Activated naive CD4-positive, alpha-beta T cell treated with anti-CD3 and anti-CD28 coated beads, Interleukin-2, amount 50 U/mL, for 16 hours (primary cell): ENCODE measurements at places on chromosomes 3 and 15.

DNA sequence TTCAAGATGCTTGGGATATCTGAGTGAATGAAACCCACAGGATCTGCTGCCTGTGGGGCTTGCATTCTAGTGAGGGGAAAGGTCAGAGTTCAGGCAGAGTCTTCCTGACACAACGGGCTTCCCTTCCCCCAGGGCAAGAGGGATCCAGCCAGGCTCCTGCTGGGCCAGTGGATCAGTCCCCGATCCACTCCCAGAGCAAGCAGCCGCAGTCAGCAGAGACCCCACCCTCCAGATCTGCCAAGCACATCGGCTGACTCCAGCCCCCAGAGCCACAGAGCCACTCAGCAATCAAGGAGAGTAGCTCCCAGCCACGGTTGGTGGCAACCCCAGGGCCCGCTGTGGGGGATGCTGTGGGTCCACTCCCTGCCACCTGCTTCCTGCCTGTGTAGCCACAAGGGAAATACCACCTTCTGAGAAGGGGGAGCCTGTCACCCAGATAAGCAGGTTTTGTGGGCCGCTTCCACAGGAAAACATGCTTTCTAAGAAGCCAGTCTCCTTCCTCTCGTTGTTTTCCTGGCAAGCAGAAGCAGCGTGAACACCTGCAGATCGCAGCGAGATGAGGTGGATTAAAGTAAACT lies 44.9 kb downstream of the CPN2 start:
- DNase-seq = no peak

DNA sequence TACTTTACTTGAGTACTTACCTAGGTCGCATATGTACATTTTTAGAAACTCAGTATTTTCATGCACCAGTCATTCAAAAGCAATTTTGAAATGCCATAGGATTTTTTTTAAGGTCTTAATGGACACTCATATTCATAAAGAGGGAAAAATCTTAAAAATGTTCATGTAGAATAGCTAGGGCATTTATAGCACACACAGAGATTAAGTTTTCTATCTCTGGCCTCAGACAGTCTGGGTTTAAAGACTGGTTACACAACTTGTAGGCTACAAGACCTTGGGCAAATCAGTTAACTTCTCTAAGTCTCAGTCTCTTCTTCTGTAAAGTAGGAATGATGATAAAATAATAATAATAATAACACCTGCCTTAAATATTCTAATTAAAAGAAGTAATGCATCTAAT lies 48.5 kb upstream of the UBP1 start:
- DNase-seq = no peak

GRCh38 chr15:96412045-96412905 lies 81.8 kb downstream of the NR2F2 start:
- DNase-seq = no peak

- no peak for DNase-seq
Measured at GRCh38 chr3:49593041-49593440, 38.8 kb downstream of the BSN start.

GRCh38 chr3:149198611-149199010 lies 23.0 kb downstream of the CP start:
- DNase-seq = no peak

DNA sequence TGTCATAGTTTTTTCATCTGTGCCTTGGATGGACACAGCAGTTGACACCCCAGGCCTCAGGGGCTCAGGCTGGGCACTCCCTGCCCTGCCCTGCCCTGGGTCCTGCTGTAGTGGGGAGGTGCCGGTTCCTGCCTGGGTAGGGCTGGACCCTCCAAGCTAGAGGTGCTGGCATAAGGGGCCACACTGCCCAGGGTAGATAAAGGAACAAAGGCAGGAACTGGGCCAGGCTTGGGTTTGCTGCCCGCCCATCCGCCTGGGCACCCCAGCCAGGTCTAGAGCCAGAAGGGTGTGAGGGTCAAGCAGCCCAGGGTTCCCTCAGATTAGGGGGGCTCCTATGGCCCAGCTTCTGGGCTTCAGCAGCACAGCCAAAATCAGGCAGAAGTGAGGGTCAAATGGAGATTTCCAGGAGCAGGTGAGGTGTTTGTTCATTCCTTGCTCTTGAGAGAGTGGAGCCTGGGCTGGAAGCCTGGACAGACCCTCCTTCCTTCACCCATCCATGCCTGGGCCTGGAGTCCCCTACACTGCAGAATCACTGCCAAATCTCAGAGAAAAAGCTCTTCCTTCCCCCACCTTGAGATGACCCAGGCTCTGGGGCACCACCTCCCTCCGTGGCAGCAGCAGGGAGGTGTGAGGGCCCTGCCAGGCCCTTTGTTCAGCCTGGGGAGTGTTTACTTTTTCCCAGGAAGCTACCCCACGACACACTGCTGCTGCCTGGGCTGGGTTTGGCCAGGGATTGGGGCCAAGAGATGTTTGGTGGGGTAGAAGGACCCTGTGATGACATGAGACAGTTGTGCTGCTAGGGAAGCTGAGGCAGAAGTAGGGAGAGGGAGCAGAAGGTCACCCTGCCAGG lies 7.1 kb downstream of the SEMA3F start:
- DNase-seq = no peak

DNA sequence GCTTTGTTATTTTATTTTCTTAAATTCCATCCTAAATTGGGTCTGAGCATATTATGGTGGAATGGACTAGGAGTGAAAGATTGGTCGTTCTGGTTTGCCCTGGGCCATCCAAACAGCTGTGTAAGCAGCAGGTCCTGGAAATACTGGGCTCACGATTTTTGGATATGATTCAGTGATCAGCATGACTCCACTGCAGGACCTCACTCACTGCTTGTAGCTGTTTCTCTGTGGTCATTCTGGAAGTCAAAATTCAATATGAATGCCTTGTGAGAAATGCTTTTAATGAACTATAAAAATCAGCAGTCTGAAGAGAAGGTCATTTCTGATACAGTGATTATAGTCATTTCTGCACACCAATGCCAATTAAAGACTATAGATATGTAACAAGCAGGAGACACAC lies 185.0 kb downstream of the RBMS3 start:
- no peak for DNase-seq

- DNase-seq = no peak
Measured at GRCh38 chr15:48856942-48857341, 21.0 kb upstream of the EID1 start.

GRCh38 chr3:10232137-10232536 lies 16.1 kb upstream of the TATDN2 start:
- DNase-seq = no peak

GRCh38 chr3:93969443-93969842 lies 4.3 kb downstream of the PROS1 start:
- no peak for DNase-seq

DNA sequence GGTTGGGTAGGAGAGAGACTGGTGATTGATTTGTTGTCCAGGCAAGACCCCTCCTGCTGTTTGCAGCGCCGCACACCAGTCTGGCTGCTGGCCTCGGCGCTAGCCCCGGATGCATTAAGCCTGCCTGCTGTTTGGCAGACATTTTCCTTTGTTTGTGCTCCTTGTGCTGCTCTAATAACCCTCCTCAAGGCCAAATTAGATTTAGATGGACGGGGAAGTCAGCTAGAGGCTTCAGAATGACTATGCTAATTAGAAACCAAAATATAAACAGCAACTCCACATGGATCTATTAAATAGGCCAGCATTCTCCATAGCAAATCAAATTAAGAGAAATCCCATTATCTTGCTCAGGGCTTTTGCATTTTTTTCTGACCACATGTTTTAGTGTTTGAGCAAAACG lies 445.2 kb downstream of the SQOR start:
- no peak for DNase-seq

DNA sequence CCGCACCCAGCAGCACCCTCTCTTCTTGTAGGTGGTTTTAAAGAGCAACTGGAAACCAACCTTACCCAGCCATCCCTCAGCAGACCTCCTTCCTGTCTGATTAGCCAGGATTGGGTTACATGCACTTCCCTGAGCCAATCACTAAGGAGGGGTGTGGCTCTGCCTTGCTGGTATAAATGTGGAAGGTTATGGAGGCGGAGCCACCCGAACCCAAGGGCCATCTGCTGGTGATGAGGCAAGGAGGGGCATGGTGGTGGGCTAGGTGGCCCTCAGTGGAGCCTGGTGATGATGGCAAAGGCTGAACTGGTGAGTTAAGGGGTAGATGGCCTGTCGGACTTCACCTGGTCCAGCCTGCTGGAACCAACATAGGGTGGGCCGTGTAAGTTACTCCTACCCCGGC lies 39.8 kb downstream of the CCDC33 start:
- no peak for DNase-seq

DNA sequence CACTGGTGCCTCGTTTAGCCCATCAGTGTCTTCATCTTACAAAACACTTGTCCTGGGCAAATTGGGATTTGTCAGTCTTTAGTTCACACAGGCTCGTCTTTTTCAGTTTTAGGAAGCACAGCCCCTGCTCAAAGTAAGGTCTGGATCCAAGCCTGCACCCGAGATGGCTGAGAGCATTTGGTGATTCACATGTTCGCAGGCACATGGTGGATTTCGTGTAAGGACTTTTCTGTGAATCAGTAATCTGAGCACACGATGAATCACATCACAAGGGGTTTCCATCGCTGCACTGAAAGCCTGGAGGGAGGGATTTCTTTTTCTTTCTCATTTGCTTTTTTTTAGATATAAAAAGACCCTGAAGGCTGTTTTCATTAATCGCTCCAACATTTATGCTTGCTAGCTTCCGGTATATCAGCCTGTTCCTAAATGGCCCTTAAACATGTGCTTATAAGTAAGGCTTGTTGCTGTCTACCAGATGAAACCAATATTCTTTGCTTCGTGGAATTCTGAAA lies 435.6 kb upstream of the ATP10A start:
- DNase-seq = no peak

- no peak for DNase-seq
Measured at GRCh38 chr3:78848392-78849288, 919.2 kb downstream of the ROBO1 start.

DNA sequence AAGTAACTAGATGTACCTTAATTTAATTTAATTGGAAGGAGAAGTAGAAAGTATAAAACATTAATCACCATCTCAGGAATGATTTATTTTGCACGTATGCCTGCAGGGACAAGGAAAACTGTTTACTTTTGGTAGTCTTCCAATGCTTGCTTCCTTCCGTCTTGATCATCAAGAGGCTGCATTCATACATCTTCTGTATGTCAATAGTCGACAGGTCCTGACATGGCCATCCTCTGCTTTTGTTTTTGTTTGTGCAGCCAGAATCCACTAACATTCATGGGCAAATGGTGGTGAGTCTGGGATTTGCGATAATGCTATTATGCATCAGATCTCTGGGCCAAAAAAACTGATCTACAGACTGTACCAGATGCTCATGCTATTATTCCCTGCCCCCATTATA lies 56.6 kb upstream of the ZPLD1 start:
- DNase-seq = no peak

DNA sequence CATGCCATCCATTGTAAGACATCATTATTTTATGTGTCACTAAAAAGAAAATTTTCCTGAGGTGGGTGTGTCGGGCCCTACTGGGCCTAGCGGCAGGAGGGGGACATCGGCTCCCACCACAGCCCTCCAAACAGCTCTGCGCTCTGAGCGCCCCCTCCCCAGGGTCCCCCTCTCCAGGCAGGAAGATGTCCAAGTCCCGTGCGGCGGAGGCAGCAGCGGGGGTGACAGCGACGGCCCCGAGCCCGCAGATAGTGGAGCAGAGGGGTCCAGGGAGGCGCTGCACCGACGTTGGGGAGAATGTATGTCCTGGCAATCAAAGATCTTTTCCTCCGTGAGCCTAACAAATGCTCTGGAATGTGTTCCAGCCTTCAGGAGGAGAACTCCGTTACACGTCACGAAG lies 24.3 kb downstream of the GPR160 start:
- no peak for DNase-seq

DNA sequence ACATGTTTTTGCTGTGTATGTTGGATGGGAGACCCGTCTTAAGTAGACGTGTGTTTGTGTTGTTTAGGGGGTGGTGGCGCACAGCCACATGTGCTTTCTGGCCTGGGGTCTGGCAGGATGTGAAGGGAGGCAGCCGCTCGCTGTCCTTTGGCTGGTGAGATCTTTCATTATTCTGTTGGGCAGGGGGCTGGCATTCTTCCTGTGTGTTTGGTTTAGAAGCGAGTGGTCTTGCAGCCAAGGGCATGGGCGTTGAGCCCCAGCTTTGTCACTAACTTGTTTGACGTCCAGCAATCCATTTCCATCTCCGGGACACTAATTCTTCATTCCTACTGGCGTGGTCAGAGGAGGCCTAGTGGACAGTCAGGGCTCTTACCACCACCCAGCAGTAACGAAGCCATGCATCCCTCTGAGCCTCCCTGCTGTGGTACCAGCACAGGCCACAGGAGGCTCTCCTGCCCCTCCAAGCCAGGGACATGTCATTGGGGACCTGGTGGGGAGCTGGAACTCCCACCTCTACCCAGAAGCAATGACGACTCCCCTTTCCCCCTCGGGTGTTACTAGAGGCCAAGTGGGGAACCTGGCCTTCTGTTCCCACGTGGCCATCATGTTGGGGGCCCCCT lies 10.7 kb downstream of the THSD4 start:
- no peak for DNase-seq

DNA sequence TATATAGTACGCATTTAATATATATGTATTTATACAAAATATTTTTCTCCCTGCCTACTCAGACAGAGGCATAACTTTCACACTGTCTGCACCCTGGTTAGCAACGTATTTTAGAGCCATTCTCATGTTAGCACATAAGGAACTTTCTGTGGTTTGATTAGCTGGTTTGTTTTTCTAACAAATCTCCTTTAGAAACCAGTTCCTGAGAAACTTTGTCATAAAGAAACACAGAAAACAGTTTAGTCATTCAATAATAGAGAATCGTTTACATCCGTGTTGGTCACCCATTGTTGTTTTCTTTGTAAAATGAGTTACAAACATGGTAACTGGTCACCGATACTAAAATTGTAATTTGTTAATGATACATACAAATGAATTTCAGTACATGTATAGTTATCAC lies 5.9 kb upstream of the NGRN start:
- no peak for DNase-seq

DNA sequence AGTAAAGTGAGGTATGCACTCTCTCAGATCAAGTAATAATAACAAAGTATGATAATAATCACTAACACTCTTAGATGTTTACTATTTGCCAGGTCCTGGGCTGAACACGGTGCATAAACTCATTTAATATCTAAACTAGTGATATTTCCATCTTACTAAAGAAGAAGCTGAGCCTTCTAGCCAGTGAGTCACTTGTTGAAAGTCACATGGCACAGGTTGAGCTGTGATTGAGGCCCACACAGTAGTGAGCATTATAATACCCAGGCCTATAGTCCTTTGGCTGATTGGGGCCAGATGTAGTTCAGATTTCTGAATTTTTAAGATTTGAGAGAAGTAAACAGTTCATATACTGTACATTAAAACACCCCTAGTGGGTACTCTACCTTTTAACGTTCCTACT lies 93.2 kb upstream of the CCDC80 start:
- DNase-seq = no peak

DNA sequence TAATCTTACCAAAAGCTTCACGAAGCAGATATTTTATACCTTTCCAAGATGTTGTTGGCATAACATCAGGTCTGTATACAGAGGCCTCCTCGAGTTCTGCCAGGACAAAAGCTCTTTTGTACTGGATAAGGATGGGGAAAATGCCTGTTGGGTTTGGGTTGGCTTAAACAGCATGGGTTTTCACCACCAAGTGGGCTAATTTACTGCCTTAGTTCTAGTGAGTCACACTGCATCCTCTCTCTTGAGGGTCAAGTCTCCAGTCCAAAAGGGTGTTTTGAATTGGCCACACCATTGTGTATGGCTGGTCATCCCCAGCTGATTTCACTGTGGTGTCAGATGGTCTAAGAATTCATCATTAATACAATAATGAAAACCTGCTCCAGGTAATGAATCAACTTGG lies 26.1 kb upstream of the BHLHE40 start:
- no peak for DNase-seq
